HFFc6 (cell line): ENCODE measurements at places on chromosomes 16 and 17. TPM values are rescaled to one million over a fixed set of nuclear protein-coding genes. Genes with fewer than 3 reads are reported as not detected.

HAP1 gene
- total RNA-seq: 0.18 TPM in 1 of 2 replicates, not detected in the other

TBC1D26 gene
- not detected in 3 replicates for total RNA-seq

TNFSF12 gene
- 24.3 to 32.2 TPM (median 28.1 TPM) in 3 replicates for total RNA-seq

TENT4B gene
- 20.0 to 25.1 TPM (median 21.8 TPM) in 3 replicates for total RNA-seq

CDH5 gene
- not detected in 3 replicates for total RNA-seq

HOXB1 gene
- total RNA-seq: not detected in 3 replicates

TEX14 gene
- not detected in 3 replicates for total RNA-seq

GDE1 gene
- 65.3 to 82.4 TPM (median 82.2 TPM) in 3 replicates for total RNA-seq

HBA1 gene
- not detected in 3 replicates for total RNA-seq

ASB16 gene
- not detected in 3 replicates for total RNA-seq

LMF1 gene
- 12.5 to 19.3 TPM (median 15.4 TPM) in 3 replicates for total RNA-seq

DNAH2 gene
- total RNA-seq: not detected in 3 replicates

SRSF2 gene
- total RNA-seq: 165 to 216 TPM (median 216 TPM) in 3 replicates

DNASE1L2 gene
- 0.95 to 1.1 TPM (median 1.1 TPM) in 3 replicates for total RNA-seq

GRCh38 chr17:45428931-45429338 is 3.7 kb downstream of the ARHGAP27 start:
- no peak for DNase-seq
- H3K27ac ChIP-seq: no peak overlapping the region
- H3K4me1 ChIP-seq: peaks cover 11% of the 10 kb centered on the region
- H3K4me3 ChIP-seq: peak overlapping the region; percentile 22; the same call in 1 of the 2 replicates
- peaks cover 5% of the 10 kb centered on the region; the same call in 1 of the 2 replicates for H3K36me3 ChIP-seq

GRCh38 chr16:61946019-61946418 is 90.2 kb downstream of the CDH8 start:
- H3K36me3 ChIP-seq: no peaks in the 10 kb centered on the region; the same call in 1 of the 2 replicates
- no peak overlapping the region for H3K4me3 ChIP-seq
- H3K27ac ChIP-seq: no peak overlapping the region
- H3K27me3 ChIP-seq: no peaks in the 10 kb centered on the region; the same call in 1 of the 2 replicates
- H3K4me1 ChIP-seq: no peaks in the 10 kb centered on the region
- DNase-seq: no peak

DNA sequence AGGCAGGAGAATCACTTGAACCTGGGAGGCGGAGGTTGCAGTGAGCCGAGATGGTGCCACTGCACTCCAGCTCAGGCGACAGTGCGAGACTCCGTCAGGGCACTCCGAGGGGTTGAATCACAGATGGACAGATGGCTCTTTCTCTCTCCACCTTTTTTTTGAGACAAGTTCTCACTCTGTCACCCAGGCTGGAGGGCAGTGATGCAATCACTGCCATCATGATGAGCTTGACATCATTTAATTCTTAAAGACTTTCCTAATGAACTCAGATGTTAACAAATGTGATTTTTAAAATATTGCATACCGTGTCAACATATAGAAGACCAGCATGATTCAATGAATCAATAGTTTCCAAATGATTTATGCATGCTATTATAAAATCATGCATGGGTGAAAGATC is 3.5 kb downstream of the GDPD1 start:
- DNase-seq: no peak
- H3K27me3 ChIP-seq: peaks cover 7% of the 10 kb centered on the region
- H3K4me1 ChIP-seq: peaks cover 15% of the 10 kb centered on the region
- H3K27ac ChIP-seq: no peak overlapping the region
- no peak overlapping the region for H3K4me3 ChIP-seq

DNA sequence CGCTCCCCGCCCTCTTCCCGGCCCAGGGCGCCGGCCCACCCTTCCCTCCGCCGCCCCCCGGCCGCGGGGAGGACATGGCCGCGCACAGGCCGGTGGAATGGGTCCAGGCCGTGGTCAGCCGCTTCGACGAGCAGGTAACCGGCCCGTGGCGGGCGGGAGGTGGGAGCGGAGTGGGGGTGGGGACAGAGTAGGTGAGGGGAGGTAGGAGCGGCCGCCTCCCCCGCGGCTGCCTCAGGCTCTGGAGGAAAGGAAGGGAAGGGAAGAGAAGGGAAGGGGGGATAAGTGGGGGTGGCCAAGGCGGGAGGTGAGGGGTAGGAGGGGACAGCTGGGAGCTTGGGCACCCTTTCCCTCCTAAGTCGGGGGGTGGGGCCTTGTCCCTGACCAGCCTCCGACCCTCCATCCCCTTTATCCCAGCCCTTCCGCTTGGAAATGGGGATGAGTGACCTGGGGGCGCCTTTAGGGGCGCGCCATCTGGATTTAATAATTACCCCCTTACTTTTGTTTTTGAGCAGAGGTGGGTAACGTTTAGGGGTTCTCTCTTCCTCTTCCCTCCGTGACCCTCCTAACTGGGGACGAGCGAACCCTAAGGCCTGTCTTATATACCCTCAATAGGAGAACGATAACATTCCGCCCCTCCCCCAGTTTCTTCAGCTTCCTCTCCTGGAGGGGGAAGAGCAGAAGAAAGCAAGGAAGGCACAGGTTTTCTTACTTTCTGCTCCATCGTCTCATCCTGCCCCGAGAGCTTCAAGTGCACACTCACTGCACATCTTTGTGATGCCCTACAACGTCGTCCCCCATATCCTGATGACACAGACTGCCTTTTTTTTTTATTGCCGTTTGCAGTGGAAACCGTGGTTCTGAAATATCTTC is 694 bp downstream of the NF1 start:
- H3K4me3 ChIP-seq: peak overlapping the region; percentile 96
- peak; percentile 51 for DNase-seq
- H3K27me3 ChIP-seq: peaks cover 3% of the 10 kb centered on the region; the same call in 1 of the 2 replicates
- peaks cover 35% of the 10 kb centered on the region for H3K4me1 ChIP-seq
- peak overlapping the region; percentile 94 for H3K27ac ChIP-seq

- H3K4me3 ChIP-seq: no peak overlapping the region
- H3K27me3 ChIP-seq: peaks cover 25% of the 10 kb centered on the region
- DNase-seq: no peak
- no peaks in the 10 kb centered on the region; the same call in 1 of the 2 replicates for H3K36me3 ChIP-seq
- no peak overlapping the region for H3K27ac ChIP-seq
- H3K4me1 ChIP-seq: no peaks in the 10 kb centered on the region
These were observed 25.8 kb downstream of the COX4I1 start for GRCh38 chr16:85825326-85825725.

DNA sequence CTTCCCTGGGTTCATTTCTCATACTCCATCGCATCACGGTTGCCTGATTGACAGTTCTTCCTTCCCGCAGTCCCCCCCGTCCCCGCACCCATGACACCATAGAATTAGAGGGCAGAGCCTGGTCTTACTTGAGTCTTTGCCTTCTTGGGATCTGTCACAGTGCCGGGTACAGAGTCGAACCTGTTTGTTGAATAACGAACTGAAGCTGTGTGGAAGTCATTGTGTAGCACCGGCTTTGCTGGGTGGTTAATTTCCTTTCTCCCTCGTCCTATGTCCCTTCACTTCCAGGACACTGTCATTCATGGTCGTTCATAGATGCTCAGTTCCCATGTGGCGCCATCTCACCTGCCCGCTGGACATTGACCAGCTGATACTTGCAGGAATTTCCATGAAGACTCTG is 315.3 kb downstream of the CPPED1 start:
- no peaks in the 10 kb centered on the region; the same call in 1 of the 2 replicates for H3K27me3 ChIP-seq
- no peak overlapping the region for H3K4me3 ChIP-seq
- no peaks in the 10 kb centered on the region; the same call in 1 of the 2 replicates for H3K36me3 ChIP-seq
- H3K4me1 ChIP-seq: no peaks in the 10 kb centered on the region
- H3K27ac ChIP-seq: no peak overlapping the region

GRCh38 chr17:10196384-10196895 is 2.0 kb downstream of the GAS7 start:
- DNase-seq: no peak
- H3K27me3 ChIP-seq: peaks cover 20% of the 10 kb centered on the region
- peaks cover 27% of the 10 kb centered on the region for H3K4me1 ChIP-seq
- H3K36me3 ChIP-seq: peaks cover 17% of the 10 kb centered on the region; the same call in 1 of the 2 replicates
- H3K4me3 ChIP-seq: no peak overlapping the region
- no peak overlapping the region for H3K27ac ChIP-seq

GRCh38 chr16:73190256-73190655 is 142.3 kb upstream of the ZFHX3 start:
- no peak for DNase-seq
- peaks cover 22% of the 10 kb centered on the region for H3K4me1 ChIP-seq
- no peak overlapping the region for H3K4me3 ChIP-seq
- H3K27ac ChIP-seq: no peak overlapping the region

GRCh38 chr16:67645397-67646121 is 615 bp downstream of the CARMIL2 start:
- H3K27me3 ChIP-seq: peaks cover 39% of the 10 kb centered on the region
- no peak overlapping the region for H3K4me3 ChIP-seq
- no peak for DNase-seq
- H3K36me3 ChIP-seq: no peaks in the 10 kb centered on the region
- H3K4me1 ChIP-seq: peaks cover 5% of the 10 kb centered on the region; the same call in 1 of the 2 replicates

DNA sequence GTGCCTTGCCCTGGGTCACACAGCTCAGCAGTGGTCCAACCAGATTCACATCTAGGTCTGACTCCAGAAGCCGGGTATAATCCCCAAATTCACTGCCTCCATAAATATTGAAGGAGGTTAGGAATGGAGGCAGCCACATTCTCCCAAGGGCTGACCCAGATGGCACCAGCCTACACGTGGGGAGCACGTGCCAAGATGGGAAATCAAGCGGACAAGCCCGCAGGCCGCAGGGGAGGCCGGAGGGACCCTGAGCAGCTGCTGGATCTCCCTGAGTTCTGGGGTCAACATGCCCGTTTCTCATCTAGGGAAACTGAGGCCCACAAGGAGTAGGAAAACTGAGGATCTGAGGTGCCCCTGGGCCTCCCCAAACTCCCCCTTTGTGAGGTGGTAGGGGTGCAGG is 32.2 kb upstream of the CNEP1R1 start:
- no peak overlapping the region for H3K4me3 ChIP-seq
- no peak for DNase-seq
- peaks cover 2% of the 10 kb centered on the region for H3K27me3 ChIP-seq
- peaks cover 6% of the 10 kb centered on the region; the same call in 1 of the 2 replicates for H3K4me1 ChIP-seq
- no peak overlapping the region for H3K27ac ChIP-seq

- H3K27me3 ChIP-seq: 0 out of 2 replicates have a peak, but pooled peaks cover 3% of the 10 kb centered on the region
- H3K36me3 ChIP-seq: no peaks in the 10 kb centered on the region
- peak; percentile 55 for DNase-seq
- no peak overlapping the region for H3K27ac ChIP-seq
- H3K4me3 ChIP-seq: no peak overlapping the region; the same call in 1 of the 2 replicates
These were observed 10.6 kb upstream of the MEFV start for GRCh38 chr16:3266873-3267537.

GRCh38 chr17:48530208-48530886 is 464 bp downstream of the HOXB1 start:
- no peaks in the 10 kb centered on the region for H3K4me1 ChIP-seq
- H3K27me3 ChIP-seq: peaks cover 75% of the 10 kb centered on the region
- H3K4me3 ChIP-seq: no peak overlapping the region
- no peak overlapping the region for H3K27ac ChIP-seq

GRCh38 chr16:87382023-87382785 is 1.4 kb downstream of the FBXO31 start:
- DNase-seq: no peak
- peaks cover 3% of the 10 kb centered on the region for H3K27me3 ChIP-seq
- H3K4me1 ChIP-seq: peaks cover 35% of the 10 kb centered on the region
- H3K36me3 ChIP-seq: no peaks in the 10 kb centered on the region; the same call in 1 of the 2 replicates
- peak overlapping the region; percentile 71 for H3K27ac ChIP-seq

GRCh38 chr16:22868593-22869224 is 54.7 kb downstream of the HS3ST2 start:
- no peaks in the 10 kb centered on the region for H3K36me3 ChIP-seq
- H3K4me3 ChIP-seq: no peak overlapping the region
- no peak for DNase-seq
- H3K4me1 ChIP-seq: no peaks in the 10 kb centered on the region
- H3K27ac ChIP-seq: no peak overlapping the region
- peaks cover 4% of the 10 kb centered on the region for H3K27me3 ChIP-seq

GRCh38 chr16:48161906-48162305 is 6.1 kb upstream of the ABCC12 start:
- peaks cover 35% of the 10 kb centered on the region for H3K4me1 ChIP-seq
- no peak overlapping the region for H3K4me3 ChIP-seq
- 0 out of 2 replicates have a peak, but pooled peaks cover 4% of the 10 kb centered on the region for H3K36me3 ChIP-seq

- DNase-seq: no peak
- H3K4me1 ChIP-seq: no peaks in the 10 kb centered on the region
- peaks cover 2% of the 10 kb centered on the region for H3K27me3 ChIP-seq
These were observed 89.7 kb upstream of the RCVRN start for GRCh38 chr17:9994761-9995160.

- peaks cover 62% of the 10 kb centered on the region for H3K36me3 ChIP-seq
- peaks cover 65% of the 10 kb centered on the region for H3K4me1 ChIP-seq
- peak; percentile 76 for DNase-seq
- H3K27me3 ChIP-seq: peaks cover under 1% of the 10 kb centered on the region
- no peak overlapping the region for H3K4me3 ChIP-seq
These were observed 7.5 kb downstream of the SRSF1 start for GRCh38 chr17:57999496-58000017.

DNA sequence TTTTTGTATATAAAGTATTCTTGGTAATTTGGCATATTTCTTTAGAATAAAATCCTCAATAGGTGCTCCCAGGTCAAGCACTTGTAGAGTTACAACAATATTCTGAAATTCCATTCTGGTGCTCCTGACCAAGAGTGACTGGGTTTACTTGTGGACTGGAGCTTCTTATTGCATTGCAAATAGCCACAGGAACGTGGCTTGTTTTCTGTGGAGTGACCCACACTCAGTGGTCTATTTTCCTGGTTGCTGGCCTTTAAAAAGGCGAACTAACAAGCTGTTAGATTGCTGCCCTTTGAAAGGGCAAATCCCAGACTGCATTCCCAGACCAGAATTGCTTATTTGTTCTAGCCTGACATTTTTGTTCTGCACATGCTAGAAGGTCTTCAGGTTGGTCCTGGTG is 658.8 kb upstream of the GOT2 start:
- H3K27me3 ChIP-seq: peaks cover 5% of the 10 kb centered on the region
- no peak for DNase-seq
- H3K4me1 ChIP-seq: 0 out of 2 replicates have a peak, but pooled peaks cover 5% of the 10 kb centered on the region

DNA sequence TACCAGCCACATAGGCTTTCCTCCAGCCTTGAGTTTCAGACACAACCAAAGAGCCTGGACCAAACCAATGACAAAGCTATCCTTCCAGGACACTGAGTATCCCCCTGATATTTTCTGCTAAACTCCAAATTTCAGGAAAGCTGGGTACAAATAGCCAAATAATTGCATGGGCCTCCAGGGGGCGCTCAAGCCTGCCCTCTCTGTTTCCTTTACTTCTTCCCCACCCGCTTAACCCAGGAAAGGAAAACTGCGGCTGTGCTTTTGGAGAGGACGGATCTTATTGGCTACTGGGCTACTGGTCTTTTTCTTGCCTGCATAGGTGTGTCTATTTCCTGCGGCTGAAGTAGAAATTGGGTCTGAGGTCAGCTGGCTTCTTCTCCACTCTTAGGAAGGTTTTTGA is 30.1 kb downstream of the GNGT2 start:
- H3K4me1 ChIP-seq: no peaks in the 10 kb centered on the region
- no peak overlapping the region; the same call in 1 of the 2 replicates for H3K4me3 ChIP-seq
- H3K36me3 ChIP-seq: peaks cover 31% of the 10 kb centered on the region
- peak; percentile 47 for DNase-seq
- H3K27ac ChIP-seq: no peak overlapping the region

GRCh38 chr16:80158766-80159165 is 382.0 kb upstream of the DYNLRB2 start:
- no peaks in the 10 kb centered on the region for H3K36me3 ChIP-seq
- no peak overlapping the region for H3K4me3 ChIP-seq
- peaks cover 5% of the 10 kb centered on the region; the same call in 1 of the 2 replicates for H3K27me3 ChIP-seq
